Activated CD4-positive, alpha-beta T cell treated with anti-CD3 and anti-CD28 coated beads, Interleukin-2, amount 50 U/mL, for 48 hours (primary cell): ENCODE measurements at places on chromosomes 5 and 9.
A peak's percentile ranks its signal among the peaks of the same experiment; 100 is the strongest.

DNA sequence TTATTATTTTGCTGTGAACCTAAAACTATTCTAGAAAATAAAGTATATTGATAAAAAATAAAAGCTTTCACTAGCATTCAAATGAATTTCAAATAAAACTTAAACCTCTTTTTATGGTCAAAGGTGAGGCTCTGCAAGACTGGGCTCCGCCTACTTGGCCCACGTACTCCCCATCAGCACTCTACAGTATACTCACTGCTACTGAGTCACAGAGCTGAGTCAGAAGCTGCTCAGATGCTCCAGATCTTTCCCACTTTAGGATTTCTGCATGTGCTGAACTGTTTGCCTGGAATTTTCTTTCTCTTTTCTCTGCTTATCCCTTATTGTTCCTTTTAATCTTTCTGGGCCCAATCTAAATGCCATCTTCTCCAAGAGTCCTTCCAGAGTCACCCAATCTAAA lies 331.9 kb upstream of the CCNG1 start:
- DNase-seq, result no peak

DNA sequence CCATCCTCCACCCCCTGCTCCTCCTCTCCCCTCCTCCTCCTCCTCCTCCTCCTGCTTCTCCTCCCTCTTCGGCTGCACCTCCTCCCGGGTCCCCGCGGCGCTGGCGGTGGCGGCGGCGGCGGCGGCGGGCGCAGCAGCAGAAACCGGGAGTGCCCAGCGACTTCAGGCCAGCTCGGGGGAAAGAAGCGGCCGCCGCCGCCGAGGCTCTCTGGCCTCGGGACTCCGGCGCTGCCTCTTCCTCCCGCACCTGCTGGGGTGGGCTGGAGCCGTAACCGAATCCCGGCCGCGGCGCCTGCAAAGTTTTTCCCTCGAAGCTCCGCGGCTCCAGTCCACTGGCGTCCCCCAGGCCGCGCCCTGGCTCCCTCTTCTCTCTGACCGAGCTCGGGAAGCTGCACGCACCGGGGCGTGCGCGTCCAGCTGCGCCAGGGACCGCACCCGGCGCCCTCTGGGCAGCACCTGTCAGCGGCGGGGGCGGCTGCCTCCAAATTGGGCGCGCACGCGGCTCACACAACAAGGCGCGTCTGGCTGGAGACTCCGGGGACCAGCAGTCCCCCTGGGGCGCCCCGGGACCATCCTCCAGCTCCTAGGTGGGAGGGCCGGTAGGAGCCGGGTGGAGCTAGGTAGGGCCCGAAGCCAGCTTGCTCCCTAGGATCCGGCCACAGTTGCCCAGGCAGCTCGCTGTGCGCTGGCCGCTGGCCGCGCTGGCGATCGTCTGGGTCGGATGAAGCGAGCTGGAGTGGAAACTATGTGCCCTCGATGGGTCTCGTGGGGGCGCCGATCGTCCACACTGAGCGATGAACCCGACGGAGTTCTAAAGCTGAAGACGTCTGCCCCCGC lies at the start of gene MCTP1:
MCTP1 (minus strand) TSS at position 523 of the 837 bp plus-strand sequence.
- DNase-seq, result peak; percentile 13

DNA sequence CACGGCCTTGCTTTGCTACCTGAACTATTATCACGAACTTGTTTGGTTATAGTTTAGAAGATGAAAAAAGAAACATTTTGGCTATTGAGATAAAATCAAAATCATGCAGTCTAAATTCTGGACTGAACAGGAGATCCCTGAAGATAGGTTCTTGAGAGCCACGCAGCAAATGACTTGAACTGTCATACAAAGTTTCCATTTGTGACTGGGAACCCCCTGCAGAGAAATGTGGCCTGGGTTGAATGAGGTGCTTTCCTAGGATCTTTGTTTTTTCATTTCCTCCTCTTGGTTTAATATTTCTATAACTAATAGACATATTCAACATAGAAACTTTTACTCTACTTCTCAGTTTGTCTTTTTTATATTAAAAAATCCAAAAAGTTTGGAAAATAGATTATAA lies 184.7 kb upstream of the TRPM3 start:
- no peak for DNase-seq

GRCh38 chr5:98458726-98459125 lies 314.7 kb upstream of the RGMB start:
- DNase-seq, result no peak

- DNase-seq, result no peak
Measured at GRCh38 chr9:86687788-86688187, 259.5 kb downstream of the GAS1 start.
